NCI-H2081 (cell line): ENCODE measurements at places on chromosomes 4 and X.

DNA sequence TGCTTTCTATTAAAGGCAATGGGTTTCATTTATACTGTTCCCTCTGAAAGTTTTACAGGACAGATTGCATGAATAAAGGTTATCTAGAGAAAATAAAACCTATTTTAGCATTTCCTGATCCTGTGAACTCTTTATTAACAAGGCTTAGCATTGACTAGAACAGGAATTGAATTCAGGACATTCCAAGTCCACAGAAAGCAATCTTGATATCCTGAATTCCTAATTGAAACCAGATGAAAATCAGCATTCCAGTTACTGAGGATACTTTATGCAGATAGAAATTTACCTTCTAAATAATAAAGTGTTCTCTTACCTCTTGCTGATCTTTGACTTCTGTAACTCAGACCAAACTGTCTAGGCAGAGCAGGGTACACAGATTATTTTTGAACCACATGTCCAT is 151.4 kb downstream of the ZNF518B start:
- DNase-seq: no peak

DNA sequence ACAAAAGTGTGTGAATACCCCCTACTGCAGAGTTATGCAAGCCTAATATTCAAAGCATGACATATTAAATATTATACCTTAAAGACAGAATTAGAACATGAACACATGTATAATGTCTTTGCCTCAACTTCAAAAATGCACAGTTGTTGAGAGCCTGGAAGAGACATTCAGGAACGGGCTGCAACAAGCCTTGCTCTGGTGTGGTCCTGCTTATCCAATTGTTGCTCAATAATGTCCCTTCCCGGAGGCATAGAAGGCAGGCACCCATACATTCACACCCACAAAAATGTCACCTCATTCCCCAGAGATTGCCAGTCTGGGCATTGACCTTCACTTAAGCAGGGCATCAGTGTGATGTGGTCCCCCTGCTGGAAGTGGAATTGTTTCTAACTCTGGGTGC is 238.8 kb downstream of the CBR4 start:
- no peak for DNase-seq

- no peak for DNase-seq
Observed at GRCh38 chrX:82127228-82128123, 925.6 kb downstream of the SH3BGRL start.

GRCh38 chr4:25252230-25253070 is 18.6 kb downstream of the PI4K2B start:
- DNase-seq: no peak

GRCh38 chr4:128155874-128156456 is 94.9 kb downstream of the LARP1B start:
- DNase-seq: no peak

DNA sequence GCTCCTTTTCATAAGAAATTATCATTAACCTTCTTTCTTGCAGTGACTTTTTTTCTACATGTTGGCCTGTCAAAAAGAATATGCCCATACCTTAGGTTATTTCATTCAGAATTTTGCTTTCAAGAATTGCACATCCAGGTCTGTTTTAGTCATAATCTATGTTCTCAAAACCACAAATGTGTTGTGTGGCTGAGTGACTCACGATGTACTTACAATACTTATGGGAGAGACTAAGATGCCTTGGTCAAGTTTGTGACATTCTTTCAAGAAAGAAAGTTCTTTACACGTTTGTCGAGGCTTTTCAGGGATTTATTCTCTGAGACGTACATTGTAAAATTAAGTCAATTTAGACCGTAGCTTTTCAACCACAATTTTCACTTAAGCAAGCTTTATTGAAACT is 396.7 kb downstream of the FSTL5 start:
- DNase-seq: no peak

DNA sequence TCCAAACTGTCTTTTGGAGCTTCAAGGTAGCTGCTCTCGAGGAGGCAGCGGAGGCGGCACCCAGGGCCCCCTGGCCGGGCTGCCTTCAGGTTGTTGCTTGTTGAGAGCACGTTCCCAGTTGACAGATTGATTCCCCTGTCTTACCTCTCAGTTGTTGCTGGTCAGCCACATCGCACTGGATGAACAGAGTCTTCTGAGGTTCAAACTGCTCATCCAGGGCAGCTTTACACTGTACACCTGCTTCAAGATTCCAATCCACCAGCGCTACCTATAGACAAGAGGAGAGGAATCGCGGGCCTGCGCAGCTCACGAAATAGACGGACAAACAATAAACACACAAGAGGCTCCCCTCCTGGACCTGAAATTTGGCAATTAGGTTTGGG is 497 bp downstream of the HPGD start:
- DNase-seq: peak; percentile 16

DNA sequence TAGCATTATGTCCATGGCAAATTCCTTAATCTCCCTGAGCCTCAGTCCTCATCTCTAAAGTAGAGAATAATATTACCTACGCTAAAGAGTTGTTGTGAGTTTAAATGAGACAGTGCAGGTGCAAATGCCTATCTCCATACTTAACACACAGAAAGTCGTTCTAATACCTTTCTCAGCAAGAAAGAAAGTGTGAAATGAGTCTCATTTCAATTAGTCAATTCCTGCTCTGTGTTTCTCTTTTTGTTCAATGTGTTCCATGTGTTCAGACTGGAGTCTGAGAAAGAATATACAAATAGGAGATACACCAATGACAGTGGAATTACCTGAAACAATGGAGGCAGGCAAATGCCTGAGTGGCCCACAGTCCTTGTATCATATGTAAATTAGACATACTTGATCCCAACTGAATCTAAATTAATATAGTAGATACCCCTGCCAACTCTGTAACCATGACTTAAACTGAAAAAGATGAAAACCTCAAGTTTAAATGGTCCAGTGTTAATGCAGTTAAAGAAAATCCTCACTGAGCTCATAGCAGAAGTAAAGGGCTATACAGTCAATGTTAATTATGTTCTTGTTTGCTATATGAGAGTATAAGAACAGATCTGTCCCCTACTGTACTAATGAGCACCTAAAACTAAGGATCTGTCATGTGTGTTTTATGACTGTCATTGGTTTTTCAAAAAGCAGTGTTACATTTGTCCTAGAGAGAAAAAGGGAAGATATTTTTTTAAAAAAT is 68.2 kb downstream of the GPC3 start:
- no peak for DNase-seq

GRCh38 chrX:40175511-40176350 is 78.0 kb upstream of the BCOR start:
- peak; percentile 87 for DNase-seq
